ENCODE measurements at places on chromosomes 16 and 17.

GRCh38 chr17:31494259-31495021 is 103.0 kb downstream of the RAB11FIP4 start:
- peak; percentile 50 for DNase-seq

- DNase-seq = peak; percentile 30
These were observed 137.5 kb upstream of the IRX3 start for GRCh38 chr16:54424043-54424451.

DNA sequence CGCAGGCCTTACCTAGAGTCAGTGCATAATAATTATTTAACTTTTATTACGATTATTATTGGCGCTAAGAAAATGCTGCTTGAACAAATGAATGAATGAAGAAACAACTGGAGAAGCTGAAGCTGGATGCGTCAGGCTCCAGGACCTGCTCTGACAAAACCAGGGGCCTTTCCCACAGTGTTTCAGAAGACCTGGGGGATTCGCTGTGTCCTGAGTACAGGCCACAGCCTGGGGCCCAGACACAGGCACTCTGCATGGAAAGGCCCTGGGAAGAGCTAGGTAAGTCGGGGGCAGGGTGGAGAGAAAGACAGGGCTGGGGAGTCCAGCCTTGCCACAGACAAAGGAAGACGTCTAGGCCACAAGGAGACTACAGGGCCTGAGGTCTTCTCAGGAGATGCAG is 226.1 kb downstream of the ZNF423 start:
- DNase-seq = no peak

DNA sequence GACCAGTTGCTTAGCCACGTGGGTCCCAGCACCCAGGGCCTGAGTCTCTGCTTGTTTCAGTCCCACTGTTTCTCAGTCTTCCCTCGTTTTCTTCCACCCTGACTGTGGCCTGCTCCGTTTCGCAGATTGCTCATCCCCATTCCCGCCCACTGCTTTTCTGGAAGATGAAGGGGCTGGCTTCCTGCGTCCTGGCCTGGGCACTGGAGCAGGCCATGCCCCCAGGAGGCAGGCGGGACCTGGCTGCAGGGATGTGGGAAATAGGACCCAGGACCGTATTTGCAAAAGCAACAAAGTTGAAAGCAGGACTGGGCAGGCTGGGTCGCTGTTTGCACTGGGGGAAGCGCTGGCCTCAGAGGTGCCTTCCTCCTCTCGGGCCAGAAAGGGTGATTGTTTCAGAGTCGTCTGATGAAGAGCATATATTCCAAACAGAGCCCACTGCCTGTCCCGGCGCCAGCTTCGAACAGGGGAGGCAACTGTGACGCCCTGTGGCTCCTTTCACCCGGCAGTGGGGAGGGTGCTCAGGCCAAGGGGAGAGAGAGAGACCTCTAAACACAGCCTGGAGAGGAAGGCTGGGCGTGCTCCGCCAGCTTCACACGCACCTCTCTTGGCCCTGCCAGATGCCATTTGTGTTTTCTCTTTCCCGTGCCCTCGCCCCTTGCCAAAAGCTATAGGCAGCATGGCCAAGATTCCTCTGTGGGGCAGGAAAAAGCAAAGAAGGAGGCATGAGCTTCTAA is 108.6 kb downstream of the CMIP start:
- no peak for DNase-seq

DNA sequence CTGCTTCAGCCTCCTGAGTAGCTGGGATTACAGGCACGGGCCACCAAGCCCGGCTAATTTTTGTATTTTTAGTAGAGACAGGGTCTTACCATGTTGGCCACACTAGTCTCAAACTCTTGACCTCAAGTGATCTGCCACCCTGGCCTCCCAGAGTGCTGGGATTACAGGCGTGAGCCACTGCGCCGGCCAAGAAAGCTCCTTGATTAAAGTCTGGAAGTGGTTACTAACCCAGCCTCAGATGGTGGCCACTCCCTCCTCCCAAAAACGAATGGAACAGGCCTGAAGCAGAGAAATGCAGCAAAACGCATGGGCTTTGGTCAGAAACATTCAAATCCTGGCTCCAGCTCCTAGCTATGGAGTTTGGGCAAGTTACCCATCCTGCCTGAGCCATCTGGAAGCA is 11.3 kb downstream of the FKBP10 start:
- DNase-seq = no peak

DNA sequence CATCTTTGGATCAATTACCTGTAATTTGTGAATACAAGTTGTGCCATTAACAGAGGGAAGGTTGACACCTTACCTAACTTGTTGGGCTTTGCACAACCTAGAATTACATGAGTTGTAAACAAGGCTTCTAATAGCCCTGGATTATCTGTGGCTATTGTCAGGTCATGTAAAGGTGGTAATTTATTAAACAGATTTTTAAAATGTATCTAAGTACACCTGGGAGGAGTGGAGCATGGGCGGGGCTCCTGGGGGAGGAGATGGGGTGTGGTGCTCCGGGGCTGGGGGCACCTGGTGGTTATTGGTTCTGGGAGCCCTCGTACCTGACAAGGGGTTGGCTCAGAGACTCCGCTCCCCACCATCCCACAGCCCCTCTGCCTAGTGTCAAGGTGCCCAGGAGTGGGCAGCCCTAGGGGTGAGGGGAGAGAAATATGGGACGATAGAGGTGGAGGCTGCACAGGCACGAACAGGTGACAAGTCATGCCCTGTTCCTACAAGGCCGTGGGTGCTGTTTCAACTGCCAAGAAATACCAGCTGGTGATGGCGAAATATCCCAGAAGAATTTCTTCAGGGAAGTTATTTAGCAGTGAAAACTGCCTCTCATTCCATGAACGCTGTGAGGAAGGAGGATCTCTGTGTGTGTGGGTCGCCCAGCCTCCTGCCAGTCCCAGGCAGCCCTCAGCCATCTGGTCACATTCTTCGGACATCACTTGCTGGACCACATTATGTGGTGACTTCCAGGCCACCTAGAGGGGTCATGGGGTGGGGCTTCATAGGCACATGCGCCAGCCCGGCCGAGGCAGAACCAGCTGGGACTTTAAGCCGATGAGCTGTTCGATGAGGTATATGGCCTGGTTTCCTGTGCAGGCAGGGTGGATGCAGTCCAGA is 55.5 kb upstream of the IRX3 start:
- peak; percentile 38 for DNase-seq

- no peak for DNase-seq
These were observed 96.6 kb downstream of the MRM1 start for GRCh38 chr17:36697903-36698530.

- peak; percentile 87 for DNase-seq
These were observed 23.7 kb downstream of the CDH1 start for GRCh38 chr16:68760671-68761275.

Measured in RWPE1 (cell line).